ENCODE measurements at places on chromosomes 2 and 18.

GRCh38 chr2:223414646-223415045 lies 187.5 kb downstream of the SCG2 start:
- no peak for DNase-seq

- no peak for DNase-seq
Observed at GRCh38 chr18:70074116-70074515, 126.4 kb upstream of the CD226 start.

GRCh38 chr2:67164771-67165522 lies 232.2 kb upstream of the ETAA1 start:
- DNase-seq: no peak

GRCh38 chr2:239727182-239727775 lies 297.9 kb downstream of the NDUFA10 start:
- no peak for DNase-seq

DNA sequence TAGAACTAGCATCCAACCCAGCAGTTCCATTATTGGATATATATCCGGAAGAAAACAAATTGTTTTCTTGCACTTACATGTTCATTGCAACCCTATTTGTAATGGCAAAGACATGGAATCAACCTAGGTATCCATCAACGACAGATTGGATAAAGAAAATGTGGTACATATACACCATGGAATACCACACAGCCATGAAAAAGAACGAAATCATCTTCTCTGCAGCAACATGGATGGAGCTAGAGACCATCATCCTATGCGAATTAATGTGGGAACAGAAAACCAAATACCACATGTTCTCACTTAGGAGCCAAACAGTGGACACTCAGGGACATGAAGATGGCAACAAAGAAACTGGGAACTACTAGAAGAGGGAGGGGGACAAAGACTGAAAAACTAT lies 352.7 kb downstream of the CDH2 start:
- no peak for DNase-seq

Data from GM12891 (cell line).